Naive thymus-derived CD4-positive, alpha-beta T cell (primary cell): ENCODE measurements at places on chromosomes 13 and 19. TPM values are rescaled to one million over a fixed set of nuclear protein-coding genes. Genes with fewer than 3 reads are reported as not detected.

PTH2 gene
- total RNA-seq, result not detected in 2 replicates

CYP4F2 gene
- total RNA-seq, result not detected

PRR20C gene
- total RNA-seq, result not detected

GRCh38 chr13:94829185-94829836 lies 117.0 kb upstream of the SOX21 start:
- no peak for DNase-seq
- H3K27ac ChIP-seq, result no peak overlapping the region
- H3K4me3 ChIP-seq, result no peak overlapping the region
- H3K4me1 ChIP-seq, result no peaks in the 10 kb centered on the region
- H3K27me3 ChIP-seq, result no peaks in the 10 kb centered on the region

DNA sequence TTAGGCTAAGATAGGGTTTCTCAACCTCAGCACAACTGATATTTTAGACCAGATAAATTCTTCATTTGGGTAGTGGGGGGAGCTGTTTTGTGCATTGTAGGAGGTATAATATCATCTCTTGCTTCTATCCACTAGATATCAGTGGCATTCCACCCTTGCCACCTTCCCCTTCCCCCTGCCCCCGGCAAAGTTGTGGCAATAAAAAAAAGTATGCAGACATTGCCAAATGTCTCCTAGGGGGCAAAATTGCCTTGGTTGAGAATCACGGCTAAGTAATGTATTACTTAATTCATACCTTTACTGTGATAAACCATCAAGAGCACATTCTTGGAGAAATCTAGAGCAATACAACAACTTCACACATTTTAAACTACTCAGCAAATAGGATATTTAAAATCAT lies 51.4 kb downstream of the UBL3 start:
- H3K4me1 ChIP-seq, result no peaks in the 10 kb centered on the region
- H3K27ac ChIP-seq, result no peak overlapping the region

DNA sequence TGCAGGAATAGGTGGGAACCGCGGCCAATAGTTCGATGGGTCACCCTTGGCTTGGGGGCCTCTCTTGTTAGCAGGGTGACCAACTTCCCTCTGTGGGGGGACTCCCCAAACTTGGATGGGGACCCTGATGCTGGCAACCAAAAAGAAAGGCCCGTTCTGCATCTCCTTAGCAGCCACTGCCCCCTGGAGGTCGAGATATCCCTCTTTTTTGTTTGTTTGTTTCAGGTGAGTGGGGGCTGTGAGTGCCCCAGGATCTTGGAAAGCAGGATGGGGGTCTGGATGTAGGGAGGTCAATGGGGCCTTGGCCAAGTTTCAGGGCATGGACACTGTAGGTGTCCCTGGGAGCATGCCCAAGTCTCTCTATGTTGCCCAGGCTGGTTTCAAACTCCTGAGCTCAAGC lies 7.7 kb upstream of the CRTC1 start:
- H3K27me3 ChIP-seq, result no peaks in the 10 kb centered on the region
- no peaks in the 10 kb centered on the region for H3K36me3 ChIP-seq
- H3K4me1 ChIP-seq, result no peaks in the 10 kb centered on the region
- no peak overlapping the region for H3K4me3 ChIP-seq
- H3K27ac ChIP-seq, result no peak overlapping the region

DNA sequence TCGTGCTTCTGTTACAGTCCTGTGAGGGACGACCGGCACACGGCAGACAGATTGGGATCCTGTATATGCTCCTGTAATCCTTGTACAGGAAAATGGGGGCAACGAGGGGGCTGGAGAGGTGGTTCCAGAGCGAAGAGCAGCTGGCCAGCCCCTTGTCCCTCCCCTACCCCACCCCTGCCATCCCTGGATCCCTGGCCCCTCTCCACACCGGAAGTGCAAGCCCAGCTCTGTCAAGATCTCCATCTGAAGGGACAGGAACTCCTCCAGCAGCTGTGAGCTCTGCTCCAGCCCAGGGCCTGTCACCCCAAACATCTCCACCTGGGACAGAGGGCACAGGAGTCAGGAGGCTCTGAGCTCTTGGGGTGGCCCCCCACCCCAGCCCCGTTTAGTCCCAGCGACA lies 5.5 kb upstream of the CCER2 start:
- no peaks in the 10 kb centered on the region for H3K36me3 ChIP-seq
- H3K27me3 ChIP-seq, result no peaks in the 10 kb centered on the region
- no peaks in the 10 kb centered on the region for H3K4me1 ChIP-seq
- H3K4me3 ChIP-seq, result no peak overlapping the region
- no peak overlapping the region for H3K27ac ChIP-seq
- DNase-seq, result no peak

DNA sequence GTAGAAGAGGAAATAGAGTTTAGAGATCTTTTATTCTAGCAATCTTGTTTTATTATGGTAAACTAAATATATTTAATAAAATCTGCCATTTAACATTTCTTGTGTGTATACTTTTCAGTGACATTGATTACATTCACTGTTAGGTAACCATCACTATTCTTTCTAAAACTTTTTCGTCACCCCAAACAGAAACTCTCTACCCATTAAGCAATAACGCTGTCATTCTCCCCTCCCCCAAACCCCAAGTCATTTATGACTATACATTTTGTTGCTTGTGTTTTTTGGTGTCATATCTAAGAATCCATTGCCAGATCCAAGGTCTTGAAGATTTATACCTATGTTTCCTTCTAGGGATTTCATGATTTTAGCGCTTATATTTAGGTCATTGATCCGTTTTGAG lies 10.6 kb downstream of the URI1 start:
- no peaks in the 10 kb centered on the region for H3K27me3 ChIP-seq
- peaks cover 15% of the 10 kb centered on the region for H3K4me1 ChIP-seq
- no peak overlapping the region for H3K4me3 ChIP-seq

DNA sequence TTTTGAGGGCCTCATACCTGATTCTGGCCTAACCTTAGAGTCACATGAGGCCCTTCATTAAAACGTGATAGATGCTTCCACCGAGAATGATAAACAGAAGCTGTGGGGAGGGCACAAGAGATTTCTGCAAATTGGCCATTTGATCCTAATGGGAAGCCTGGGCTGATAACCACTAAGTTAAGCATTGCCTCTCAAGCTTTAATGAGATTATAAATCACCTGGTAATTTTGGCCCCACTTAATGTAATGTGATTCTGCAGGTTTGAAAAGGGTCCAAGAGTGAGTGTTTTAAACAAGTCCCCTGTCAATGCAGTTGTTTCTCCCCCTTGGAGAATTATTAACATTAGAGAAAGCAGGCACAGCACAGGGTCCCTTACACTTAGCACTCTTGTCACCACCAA lies 42.0 kb downstream of the ZNF486 start:
- H3K36me3 ChIP-seq, result no peaks in the 10 kb centered on the region
- no peak for DNase-seq
- no peak overlapping the region for H3K27ac ChIP-seq
- no peaks in the 10 kb centered on the region for H3K27me3 ChIP-seq
- no peak overlapping the region for H3K4me3 ChIP-seq

GRCh38 chr19:1902923-1903322 lies 2.3 kb upstream of the ADAT3 start:
- DNase-seq, result no peak
- H3K4me3 ChIP-seq, result no peak overlapping the region
- no peaks in the 10 kb centered on the region for H3K36me3 ChIP-seq
- H3K4me1 ChIP-seq, result peaks cover 13% of the 10 kb centered on the region
- H3K27ac ChIP-seq, result peak overlapping the region; percentile 37

GRCh38 chr13:71866335-71867130 lies 471 bp downstream of the DACH1 start:
- no peaks in the 10 kb centered on the region for H3K4me1 ChIP-seq
- H3K27ac ChIP-seq, result no peak overlapping the region
- H3K27me3 ChIP-seq, result no peaks in the 10 kb centered on the region
- H3K36me3 ChIP-seq, result no peaks in the 10 kb centered on the region
- H3K4me3 ChIP-seq, result peak overlapping the region; percentile 23
- DNase-seq, result peak; percentile 24

DNA sequence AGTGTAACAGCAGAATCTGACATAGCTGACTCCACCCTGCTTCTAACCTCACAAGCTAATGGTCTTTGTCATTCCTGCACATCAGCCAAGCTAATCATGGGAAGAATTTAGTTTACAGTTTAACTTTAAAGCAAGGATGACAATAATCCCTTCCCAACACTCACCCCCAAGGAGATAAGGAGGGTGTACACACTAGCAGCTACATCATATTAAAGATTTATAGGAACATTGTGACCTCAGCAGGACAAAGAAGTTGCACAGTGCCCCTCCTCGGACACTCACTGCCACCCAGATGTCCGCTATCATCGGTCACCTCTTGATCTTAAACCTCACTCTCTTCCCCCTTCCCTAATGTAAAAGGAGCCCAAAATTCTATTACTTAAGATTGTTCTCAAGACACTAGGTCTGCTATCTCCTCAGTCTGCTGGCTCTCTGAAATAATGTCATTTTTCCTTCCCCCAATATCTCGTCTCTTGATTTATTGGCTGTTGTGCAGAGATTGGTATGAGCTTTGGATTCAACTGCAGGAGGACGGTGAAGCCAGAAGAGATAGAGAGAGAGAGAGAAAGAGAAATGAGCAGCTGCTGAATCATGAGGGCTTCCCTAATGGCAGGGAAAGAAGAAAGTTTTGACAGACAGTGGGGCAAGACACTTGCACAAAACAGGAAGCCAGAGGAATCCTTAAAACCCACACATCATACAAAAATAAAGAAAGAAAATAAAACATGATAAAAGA lies 17.5 kb upstream of the FFAR2 start:
- no peaks in the 10 kb centered on the region for H3K4me1 ChIP-seq
- H3K27me3 ChIP-seq, result no peaks in the 10 kb centered on the region
- H3K36me3 ChIP-seq, result no peaks in the 10 kb centered on the region
- H3K4me3 ChIP-seq, result no peak overlapping the region
- no peak for DNase-seq
- H3K27ac ChIP-seq, result no peak overlapping the region

DNA sequence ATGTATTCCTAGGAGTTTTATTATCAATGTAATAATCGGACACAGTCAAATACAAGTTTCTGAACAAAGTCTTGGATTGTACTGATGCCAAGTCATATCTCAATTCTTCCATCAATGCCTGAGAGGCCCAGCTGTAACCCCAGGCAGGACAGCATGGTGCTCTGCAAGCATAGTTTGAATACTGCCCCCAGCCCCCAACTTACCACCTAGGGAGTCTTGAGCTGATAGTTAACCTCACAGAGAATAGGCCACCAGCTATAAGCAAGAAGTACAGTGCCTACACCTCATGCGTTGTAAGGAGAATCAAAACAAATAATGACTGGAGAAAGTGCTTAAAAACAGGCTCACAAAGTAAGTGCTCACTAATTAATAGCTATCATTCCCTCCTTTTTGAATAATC lies 2.7 kb downstream of the PROSER1 start:
- H3K36me3 ChIP-seq, result no peaks in the 10 kb centered on the region
- no peaks in the 10 kb centered on the region for H3K27me3 ChIP-seq
- peak overlapping the region; percentile 95 for H3K4me3 ChIP-seq
- peaks cover 7% of the 10 kb centered on the region for H3K4me1 ChIP-seq

DNA sequence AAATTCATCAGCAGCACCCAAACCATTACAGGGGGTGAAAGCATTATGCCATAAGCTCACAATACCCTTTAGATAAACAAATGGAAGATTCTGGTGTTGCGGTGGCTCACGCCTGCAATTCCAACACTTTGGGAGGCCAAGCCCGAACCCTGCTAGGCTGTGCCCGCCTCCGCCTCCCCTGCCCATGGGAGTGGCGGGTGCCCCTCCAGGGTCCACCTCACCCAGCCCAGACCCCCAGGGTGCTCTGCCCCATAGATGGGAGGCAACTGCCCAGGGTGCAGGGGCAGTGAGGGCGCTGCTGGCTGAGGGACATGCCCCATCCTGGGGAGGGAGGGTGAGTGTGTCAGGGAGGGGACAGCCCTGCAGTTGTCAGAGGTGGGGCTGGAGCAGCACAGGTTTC lies 10.0 kb upstream of the SIGLECL1 start:
- no peaks in the 10 kb centered on the region for H3K4me1 ChIP-seq
- H3K27ac ChIP-seq, result no peak overlapping the region
- H3K27me3 ChIP-seq, result no peaks in the 10 kb centered on the region

GRCh38 chr19:46014941-46015686 lies 7.7 kb downstream of the PGLYRP1 start:
- peak; percentile 64 for DNase-seq
- no peaks in the 10 kb centered on the region for H3K36me3 ChIP-seq
- no peak overlapping the region for H3K27ac ChIP-seq
- peaks cover 7% of the 10 kb centered on the region for H3K4me1 ChIP-seq

DNA sequence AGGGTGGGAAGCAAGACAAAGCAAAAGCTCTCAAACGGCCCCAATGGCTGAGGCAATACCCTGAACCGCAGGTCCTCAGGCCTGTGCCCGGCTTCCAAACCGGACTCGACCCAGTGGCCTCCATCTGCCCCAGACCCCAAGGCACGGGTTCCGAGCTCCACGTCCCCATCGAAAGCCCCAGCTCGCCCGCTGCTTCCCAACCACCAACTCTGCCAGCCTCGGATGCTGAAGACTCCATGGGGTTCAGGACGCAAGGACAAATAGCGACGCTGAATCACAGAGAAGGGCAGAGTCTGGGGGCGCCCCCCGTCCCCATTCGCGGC lies 559 bp downstream of the POLR2E start:
- H3K27ac ChIP-seq, result peak overlapping the region; percentile 71
- H3K4me1 ChIP-seq, result peaks cover 23% of the 10 kb centered on the region
- no peak for DNase-seq
- H3K27me3 ChIP-seq, result no peaks in the 10 kb centered on the region

- no peak overlapping the region for H3K27ac ChIP-seq
- no peaks in the 10 kb centered on the region for H3K27me3 ChIP-seq
- H3K4me3 ChIP-seq, result no peak overlapping the region
Measured at GRCh38 chr13:64347664-64348063, 2882.5 kb downstream of the PCDH9 start.

- H3K27ac ChIP-seq, result no peak overlapping the region
- H3K36me3 ChIP-seq, result peaks cover 5% of the 10 kb centered on the region
- H3K4me1 ChIP-seq, result peaks cover 18% of the 10 kb centered on the region
- no peaks in the 10 kb centered on the region for H3K27me3 ChIP-seq
- no peak overlapping the region for H3K4me3 ChIP-seq
Measured at GRCh38 chr13:99345345-99345744, 38.1 kb upstream of the GPR183 start.

- no peaks in the 10 kb centered on the region for H3K36me3 ChIP-seq
- H3K27ac ChIP-seq, result no peak overlapping the region
Measured at GRCh38 chr13:81582381-81582780, 1241.5 kb upstream of the SPRY2 start.

DNA sequence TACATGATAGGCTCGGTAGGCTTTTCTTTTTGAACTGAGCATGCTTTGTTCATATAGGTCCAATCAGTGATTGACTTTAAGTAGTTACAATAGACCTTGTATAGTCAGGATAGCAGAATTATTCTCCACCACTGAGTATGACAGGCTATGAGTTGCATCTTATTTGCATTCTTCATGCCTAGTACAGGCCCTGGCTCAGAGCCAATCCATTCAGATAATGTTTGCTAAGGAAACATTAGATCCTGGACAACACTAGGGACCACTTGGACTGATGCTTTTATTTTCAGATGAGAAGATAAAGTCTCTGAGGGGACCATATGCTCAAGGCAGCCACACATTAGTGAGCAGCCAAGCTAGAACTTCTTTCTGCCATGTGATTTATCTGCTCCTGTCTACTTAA lies 133.9 kb downstream of the KL start:
- H3K36me3 ChIP-seq, result no peaks in the 10 kb centered on the region
- no peaks in the 10 kb centered on the region for H3K4me1 ChIP-seq
- no peak for DNase-seq
- H3K4me3 ChIP-seq, result no peak overlapping the region
- H3K27ac ChIP-seq, result no peak overlapping the region
